Activated CD4-positive, alpha-beta T cell treated with anti-CD3 and anti-CD28 coated beads, Interleukin-2, amount 50 U/mL, for 48 hours (primary cell): ENCODE measurements at places on chromosomes 5 and 9.

DNA sequence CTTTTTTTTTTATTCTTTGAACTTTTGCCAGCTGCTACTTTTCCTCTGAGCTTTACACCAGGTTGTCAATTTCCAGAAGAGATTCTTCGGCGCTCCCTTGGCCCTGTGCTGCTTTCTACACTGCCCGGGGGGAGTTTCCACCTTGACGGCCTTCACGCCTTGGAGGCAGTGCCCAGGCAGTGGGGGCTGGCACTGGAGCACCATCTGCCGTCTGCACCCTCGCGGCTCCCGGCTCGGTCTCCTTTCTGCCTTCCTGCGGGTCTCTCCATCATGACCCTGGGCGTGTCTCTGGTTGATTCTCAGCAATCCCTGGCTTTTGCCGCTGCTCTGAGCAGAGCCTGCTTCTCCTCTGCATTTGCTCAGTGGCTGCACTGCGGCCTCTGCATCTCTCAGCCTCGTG lies 2.9 kb downstream of the SLC6A18 start:
- DNase-seq = no peak

GRCh38 chr5:61251874-61252642 lies 80.0 kb upstream of the ZSWIM6 start:
- no peak for DNase-seq

- DNase-seq = no peak
Observed at GRCh38 chr5:178142642-178143041, 11.0 kb downstream of the NHP2 start.

GRCh38 chr5:60550311-60550710 lies 149.7 kb downstream of the DEPDC1B start:
- DNase-seq = no peak

GRCh38 chr5:123937230-123937629 lies 425.3 kb downstream of the CSNK1G3 start:
- DNase-seq = no peak

- DNase-seq = no peak
Observed at GRCh38 chr5:143328589-143329220, 74.8 kb downstream of the NR3C1 start.

DNA sequence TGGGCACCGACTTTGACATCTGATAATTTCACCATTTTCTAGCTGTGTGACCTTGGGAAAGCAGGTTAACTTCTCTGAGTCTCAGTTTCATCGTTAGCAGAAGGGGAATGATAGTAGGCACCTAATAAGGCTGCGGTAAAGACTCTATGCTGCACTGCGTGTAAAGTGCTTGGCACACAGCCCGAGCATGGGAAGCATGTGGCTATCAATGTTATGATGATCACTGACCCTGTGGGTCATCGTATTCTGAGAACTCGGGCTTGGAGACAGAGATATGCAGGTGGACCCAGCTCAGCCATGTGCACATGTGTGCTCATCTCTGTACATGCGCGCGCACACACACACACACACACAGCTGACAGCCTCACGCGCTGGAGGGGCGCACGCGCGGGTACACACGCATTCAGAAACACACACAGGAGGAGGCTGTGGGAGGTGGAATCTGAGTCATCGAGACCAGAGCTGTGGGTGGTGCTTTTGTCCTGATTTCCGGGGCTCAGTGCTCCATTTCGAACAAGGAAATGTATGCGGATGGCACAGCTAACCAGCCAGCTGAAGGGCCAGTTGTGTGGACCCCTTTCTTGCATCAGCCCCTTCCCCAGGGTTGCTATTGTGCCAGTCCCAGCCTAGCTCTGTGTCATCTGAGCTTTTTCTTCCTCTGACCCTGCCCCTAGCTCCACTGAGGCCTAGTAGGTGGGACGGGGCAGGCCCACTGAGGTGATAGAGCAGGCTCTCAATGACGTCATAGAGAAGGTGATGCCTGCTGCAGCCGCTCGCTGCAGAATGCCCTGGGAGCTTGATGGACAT lies 11.1 kb upstream of the ARAP3 start:
- peak; percentile 84 for DNase-seq

- DNase-seq = no peak
Observed at GRCh38 chr9:86700629-86701028, 246.7 kb downstream of the GAS1 start.

DNA sequence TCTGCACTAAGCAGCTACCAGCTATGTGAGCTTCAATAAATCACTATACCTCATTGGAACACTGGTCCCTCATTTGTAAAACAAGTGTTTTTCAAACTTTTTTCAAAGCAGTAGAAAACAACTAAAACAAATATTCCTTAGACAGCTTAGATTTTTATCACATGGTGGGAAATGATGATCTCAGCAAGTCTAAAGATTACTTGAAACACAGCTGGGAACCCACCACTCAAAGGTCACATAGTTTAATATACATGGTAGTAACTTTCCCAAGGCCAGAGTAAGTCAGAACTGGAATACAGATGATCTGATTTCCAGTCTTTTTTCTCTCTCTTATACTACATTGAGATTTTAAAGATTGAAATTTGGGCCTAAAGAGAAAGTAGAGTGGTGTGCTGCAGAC lies 850 bp upstream of the C6 start:
- no peak for DNase-seq
